Tracheal epithelial cell (primary cell): ENCODE measurements at places on chromosomes 1 and 21. TPM values are rescaled to one million over a fixed set of nuclear protein-coding genes. Genes with fewer than 3 reads are reported as not detected.

AGT gene
- total RNA-seq = 0.24 TPM in 1 of 2 replicates, not detected in the other

FNDC10 gene
- 0.64 and 2.4 TPM in 2 replicates for total RNA-seq

NEXN gene
- total RNA-seq = 0.21 and 0.48 TPM in 2 replicates

TCP10L gene
- 0.24 and 1.5 TPM in 2 replicates for total RNA-seq

ADAMTS4 gene
- under 0.01 TPM in 2 replicates for total RNA-seq

PTCH2 gene
- total RNA-seq = not detected in 2 replicates

WDR77 gene
- 47.7 and 66.5 TPM in 2 replicates for total RNA-seq

ADORA1 gene
- under 0.01 and 0.72 TPM in 2 replicates for total RNA-seq

AIRE gene
- not detected in 2 replicates for total RNA-seq

OR2L8 gene
- not detected in 2 replicates for total RNA-seq

TFF3 gene
- 0.24 TPM in 1 of 2 replicates, not detected in the other for total RNA-seq

RGS8 gene
- not detected in 2 replicates for total RNA-seq

LCE3D gene
- total RNA-seq = not detected in 2 replicates

TNFRSF1B gene
- total RNA-seq = under 0.01 TPM in 1 of 2 replicates, not detected in the other

IFI44 gene
- 0.64 and 2.7 TPM in 2 replicates for total RNA-seq

LCE3E gene
- 0.48 TPM in 1 of 2 replicates, not detected in the other for total RNA-seq

FMO3 gene
- not detected in 2 replicates for total RNA-seq

RGS16 gene
- 0.72 and 3.0 TPM in 2 replicates for total RNA-seq

RBM34 gene
- 74.2 and 83.3 TPM in 2 replicates for total RNA-seq

TAF13 gene
- total RNA-seq = 67.4 and 106 TPM in 2 replicates

S100A9 gene
- 302 and 949 TPM in 2 replicates for total RNA-seq

FALEC gene
- not detected in 2 replicates for total RNA-seq

KLF17 gene
- total RNA-seq = 0.24 TPM in 1 of 2 replicates, not detected in the other

RNF207 gene
- 9.8 and 63.4 TPM in 2 replicates for total RNA-seq

SYDE2 gene
- total RNA-seq = 5.1 and 7.2 TPM in 2 replicates

DNASE2B gene
- not detected in 2 replicates for total RNA-seq

RAB3B gene
- 2.3 and 9.2 TPM in 2 replicates for total RNA-seq

CERS2 gene
- 91.1 and 114 TPM in 2 replicates for total RNA-seq

SERPINC1 gene
- 0.24 TPM in 1 of 2 replicates, not detected in the other for total RNA-seq

TMEM200B gene
- 2.8 and 2.9 TPM in 2 replicates for total RNA-seq

ATAD3C gene
- not detected in 2 replicates for total RNA-seq

CRB1 gene
- total RNA-seq = under 0.01 TPM in 1 of 2 replicates, not detected in the other

PLXNA2 gene
- total RNA-seq = 8.7 and 14.9 TPM in 2 replicates
